ENCODE measurements at places on chromosomes 1 and 21.

GRCh38 chr1:37265156-37265555 is 209.2 kb upstream of the ZC3H12A start:
- no peak for DNase-seq

DNA sequence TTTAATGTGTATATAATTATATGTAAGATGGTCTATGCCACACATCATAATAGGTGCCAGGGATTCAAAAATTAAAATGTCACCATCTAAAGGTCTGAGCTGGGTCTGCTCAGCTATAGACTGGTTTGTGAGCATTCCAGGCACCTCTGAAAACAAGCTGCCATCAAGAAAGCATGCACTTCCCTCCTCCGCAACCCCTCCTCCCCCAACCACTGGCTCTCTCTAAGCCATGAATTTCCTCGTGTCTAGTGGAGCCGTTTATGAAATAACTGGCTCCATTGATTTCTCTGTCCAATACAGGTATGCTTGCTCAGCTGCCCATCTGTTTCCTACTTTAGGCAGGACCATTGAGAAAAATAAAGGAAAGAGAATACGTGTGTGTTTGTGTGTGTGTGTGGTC is 522.6 kb upstream of the PLXNA2 start:
- DNase-seq = no peak

- no peak for DNase-seq
Measured at GRCh38 chr1:52334906-52335528, 31.0 kb downstream of the CC2D1B start.

- no peak for DNase-seq
Measured at GRCh38 chr1:175498002-175498401, 245.4 kb downstream of the TNR start.

DNA sequence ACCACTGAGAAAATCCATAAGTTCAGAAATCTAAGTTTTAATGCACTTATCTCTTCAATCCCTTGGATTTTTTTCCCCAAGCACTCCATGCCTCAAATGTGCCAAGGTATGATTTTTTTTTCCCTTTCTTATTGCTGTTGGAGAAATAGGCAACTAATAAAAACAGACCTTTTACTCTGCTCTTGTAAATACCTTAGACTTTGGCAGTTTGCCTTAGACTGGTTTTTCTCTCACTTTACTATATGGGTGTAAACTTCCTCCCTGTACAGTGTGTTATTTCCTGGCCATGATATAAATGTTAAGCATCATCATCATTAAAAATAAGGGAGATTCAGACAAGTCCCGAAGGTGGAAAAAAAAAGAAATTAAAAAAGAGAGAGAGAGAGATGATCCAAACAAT is 65.7 kb downstream of the LRRC8C start:
- no peak for DNase-seq

- DNase-seq = no peak
Measured at GRCh38 chr1:156511644-156512043, 11.1 kb upstream of the MEF2D start.

DNA sequence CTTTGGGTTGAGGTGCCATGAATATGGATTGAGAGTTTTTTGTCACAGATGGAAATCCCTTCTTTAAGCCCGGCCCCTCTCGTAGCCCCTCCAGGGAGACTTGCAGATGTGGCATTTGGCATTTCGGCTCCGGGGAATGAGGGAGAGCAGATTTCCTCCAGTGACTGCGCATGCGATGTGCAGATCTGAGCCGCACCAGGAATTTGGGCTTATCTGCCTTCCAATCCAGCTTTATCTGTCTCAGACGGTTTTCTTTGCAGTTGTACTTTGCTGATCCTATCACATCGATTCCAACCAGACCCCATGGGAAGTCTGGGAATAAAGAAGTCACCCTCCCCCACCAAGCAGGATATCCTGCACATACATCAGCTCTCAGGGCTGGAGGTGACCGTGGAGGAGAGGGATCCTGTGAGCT is 11.7 kb downstream of the KIF26B start:
- DNase-seq = no peak

GRCh38 chr1:81446000-81446669 is 354.6 kb upstream of the ADGRL2 start:
- DNase-seq = no peak

GRCh38 chr1:232170909-232171308 is 459.0 kb downstream of the SIPA1L2 start:
- no peak for DNase-seq

- no peak for DNase-seq
Measured at GRCh38 chr1:39852214-39852791, 31.0 kb downstream of the TRIT1 start.

GRCh38 chr1:31751822-31752241 is 12.3 kb downstream of the ADGRB2 start:
- DNase-seq = no peak

DNA sequence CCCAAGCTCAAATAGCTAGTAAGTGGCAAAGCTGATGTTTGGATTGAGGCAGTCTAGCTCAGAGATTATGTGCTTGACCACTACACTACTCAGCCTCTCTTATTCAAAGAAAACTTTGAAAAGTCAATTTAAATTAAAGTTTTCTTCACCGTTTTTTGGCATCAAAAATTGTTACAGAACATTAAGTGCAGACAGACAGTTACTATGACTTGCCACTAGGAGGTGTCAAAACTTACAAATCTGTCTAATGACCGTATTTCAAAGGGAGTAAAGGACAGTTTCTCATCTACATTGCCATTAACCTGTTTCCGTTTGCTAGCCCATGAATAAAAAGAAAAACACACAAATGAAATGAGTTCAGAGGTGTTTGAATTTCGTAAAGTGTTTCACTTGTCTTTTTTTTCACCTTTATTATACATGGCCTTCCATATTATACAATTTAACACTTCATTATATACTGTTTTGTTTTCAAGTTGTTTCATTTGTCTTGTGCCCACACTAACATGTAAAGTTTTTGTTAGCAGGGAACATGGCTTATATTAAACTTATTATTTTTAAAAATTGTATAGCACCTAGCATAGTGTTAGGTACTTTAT is 57.4 kb upstream of the MTF2 start:
- DNase-seq = peak; percentile 63

GRCh38 chr1:231861541-231862481 is 235.2 kb downstream of the DISC1 start:
- no peak for DNase-seq

- DNase-seq = no peak
Measured at GRCh38 chr1:24775348-24775747, 30.1 kb downstream of the CLIC4 start.

DNA sequence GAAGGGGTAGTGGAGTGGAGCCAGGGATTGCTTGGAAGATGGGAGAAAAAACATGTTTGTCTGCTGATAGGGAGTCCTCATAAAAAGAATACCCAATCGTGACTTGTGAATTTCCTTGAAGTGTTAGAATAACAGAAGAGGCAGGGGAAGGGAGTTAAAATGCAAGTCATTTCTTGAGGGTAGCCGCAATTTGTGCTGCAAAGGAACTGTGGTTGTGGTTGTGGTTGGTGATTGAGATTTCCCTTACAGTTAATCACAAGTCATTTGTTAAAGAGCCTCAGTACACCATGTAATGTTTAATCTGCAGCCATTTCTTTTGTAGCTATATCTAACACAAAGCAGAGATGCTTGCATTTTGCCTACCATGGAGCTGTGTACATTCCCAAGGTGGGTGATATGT is 38.5 kb upstream of the EGLN1 start:
- no peak for DNase-seq

DNA sequence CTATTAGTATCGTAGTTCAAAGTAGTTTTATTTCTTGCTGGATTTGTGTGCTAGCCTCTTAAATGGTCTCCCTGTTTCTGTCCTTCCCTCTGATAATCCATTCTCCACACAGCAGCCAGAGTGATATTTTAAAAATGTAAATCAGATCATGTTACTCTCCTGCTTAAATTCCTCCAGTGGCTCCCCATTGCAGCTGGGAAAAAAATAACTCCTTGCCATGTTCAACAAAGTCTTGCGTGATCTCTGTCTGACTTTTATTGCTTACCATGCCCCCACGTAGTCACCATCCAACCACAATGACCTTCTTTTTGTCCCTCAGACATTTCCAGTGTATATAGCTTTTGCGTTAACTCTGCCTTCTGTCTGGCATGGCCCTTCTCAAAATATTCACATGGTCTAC is 178.8 kb downstream of the FGGY start:
- DNase-seq = no peak

DNA sequence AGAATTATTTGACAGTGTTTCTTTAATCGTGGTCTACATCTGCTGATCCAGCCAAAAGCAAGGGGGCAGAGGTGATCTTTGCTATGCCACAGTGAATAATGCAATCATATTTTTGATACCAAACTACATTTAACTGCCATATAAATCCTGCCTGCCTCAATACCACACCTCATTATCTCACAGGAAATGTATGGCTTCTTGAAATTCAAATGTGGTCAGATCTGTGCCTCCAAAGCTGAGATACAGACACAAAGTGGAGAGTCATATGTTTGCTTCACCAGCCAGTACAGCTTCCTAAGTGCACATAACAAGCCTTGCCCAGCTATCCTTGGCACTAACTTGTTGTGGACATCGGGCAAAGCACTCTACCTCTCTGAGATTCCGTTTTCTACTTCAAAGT is 250.0 kb upstream of the NFIA start:
- DNase-seq = no peak

DNA sequence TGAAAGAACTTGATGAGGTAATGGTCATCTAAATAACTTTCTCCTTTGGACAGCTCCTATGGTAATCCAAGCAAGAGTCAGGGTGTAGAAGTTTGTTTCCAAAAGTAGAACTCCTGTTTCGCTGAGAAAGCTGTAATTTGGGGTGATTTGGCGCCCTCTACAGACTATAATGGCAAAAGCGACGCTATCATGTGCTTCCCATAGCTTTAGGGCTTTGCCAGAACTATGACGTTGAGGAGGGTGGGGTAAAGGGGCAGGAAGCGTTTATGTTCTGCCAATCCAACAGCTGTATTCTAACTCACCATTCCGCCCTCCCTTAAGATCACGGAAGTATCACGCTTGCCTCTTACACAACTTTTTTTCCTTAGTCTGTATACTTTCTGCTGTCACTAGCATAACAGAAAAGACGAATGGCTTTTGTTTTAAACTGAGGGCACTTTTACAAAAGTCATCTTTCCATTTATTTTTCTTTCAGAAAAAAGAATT is at the start of gene FMO4:
FMO4 (plus strand) TSS at position 349 of the 486 bp plus-strand sequence. CDS start 5,643 bp downstream, outside the sequence.
- DNase-seq = peak; percentile 92

DNA sequence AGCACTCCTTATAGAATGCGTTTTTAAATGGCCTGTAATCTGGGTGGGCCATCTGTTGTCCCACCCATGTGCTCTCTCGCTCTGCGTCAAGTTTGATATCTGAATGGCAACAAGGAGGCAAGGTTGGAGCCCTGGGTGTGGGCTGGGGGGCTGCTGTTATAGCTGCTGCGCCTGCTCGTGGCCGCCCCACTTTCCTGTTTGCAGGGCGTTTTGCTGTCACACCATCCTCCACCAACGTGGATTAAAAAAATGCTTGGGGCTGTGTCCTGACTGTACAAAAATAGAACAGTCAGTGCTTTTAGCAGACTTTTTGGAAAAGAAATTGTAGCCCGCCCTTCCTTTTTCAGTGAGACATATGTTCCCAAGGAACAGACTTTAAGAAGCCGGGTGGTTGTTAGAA is 25.4 kb downstream of the UMODL1 start:
- DNase-seq = no peak

DNA sequence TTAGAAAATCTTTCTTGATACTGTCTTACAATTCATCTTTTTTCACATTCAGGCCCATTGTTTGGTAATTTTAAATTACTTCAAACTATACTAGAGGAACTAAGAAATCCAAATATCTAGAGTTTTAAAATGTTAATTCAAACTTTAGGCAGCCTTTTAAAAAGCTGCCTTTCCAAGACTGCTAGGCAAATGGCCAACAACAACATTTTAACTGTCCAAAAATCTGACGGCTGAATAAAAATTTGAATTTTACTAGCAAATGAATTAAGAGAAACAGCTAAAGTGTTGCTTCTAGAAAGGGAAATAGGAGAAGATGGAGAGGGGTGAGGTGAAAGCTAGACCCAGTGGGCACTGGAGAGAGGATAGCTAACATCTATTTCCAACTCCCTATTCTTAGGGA is 17.2 kb downstream of the DPYD start:
- no peak for DNase-seq
